ENCODE measurements at places on chromosomes 1 and 21.

DNA sequence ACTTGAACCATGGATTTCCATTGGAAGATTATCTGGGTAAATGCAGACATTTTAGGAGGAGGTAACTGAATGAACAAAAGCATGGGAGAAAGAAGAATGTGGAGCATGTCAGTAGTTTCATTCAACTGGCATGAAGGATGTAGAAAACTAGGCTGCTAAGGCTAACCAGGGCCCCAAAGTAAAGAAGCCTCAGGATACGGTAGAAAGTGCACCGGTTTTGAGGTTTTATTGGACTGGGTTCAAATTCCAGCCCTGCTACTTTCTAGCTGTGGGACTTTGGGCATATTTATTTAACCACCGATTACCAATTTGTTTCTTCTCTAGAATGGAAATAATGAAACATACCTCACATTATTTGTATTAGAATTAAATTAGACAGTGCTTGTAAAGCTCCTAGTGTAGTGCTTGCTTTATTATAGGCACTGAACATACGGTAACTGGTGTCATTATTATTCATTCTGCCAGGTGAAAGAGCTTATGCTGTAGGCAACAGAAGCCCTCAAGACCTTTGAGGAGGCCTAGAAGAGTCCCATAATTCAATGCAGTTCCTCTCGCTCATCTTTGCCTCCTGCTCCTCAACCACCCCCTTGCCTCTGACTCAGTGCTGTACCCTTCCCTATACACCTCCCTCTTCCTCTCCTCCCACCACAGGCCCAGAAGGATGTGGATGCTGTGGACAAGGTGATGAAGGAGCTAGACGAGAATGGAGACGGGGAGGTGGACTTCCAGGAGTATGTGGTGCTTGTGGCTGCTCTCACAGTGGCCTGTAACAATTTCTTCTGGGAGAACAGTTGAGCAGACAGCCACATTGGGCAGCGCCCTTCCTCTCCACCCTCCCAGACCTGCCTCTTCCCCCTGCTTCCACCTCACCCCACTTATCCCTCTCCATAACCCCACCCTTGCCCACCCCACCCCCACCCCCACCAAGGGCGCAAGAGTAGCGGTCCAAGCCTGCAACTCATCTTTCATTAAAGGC lies 2.5 kb upstream of the CHTOP start:
- no peak overlapping the region for H3K4me3 ChIP-seq
- H3K4me1 ChIP-seq, result peaks cover 47% of the 10 kb centered on the region
- no peak for DNase-seq
- H3K36me3 ChIP-seq, result peaks cover 8% of the 10 kb centered on the region
- no peaks in the 10 kb centered on the region for H3K27me3 ChIP-seq

- H3K36me3 ChIP-seq, result no peaks in the 10 kb centered on the region
- H3K27me3 ChIP-seq, result no peaks in the 10 kb centered on the region
- H3K27ac ChIP-seq, result peak overlapping the region; percentile 60
- DNase-seq, result no peak
- H3K4me1 ChIP-seq, result peaks cover 16% of the 10 kb centered on the region
Observed at GRCh38 chr1:23423415-23424292, 894 bp downstream of the TCEA3 start.

DNA sequence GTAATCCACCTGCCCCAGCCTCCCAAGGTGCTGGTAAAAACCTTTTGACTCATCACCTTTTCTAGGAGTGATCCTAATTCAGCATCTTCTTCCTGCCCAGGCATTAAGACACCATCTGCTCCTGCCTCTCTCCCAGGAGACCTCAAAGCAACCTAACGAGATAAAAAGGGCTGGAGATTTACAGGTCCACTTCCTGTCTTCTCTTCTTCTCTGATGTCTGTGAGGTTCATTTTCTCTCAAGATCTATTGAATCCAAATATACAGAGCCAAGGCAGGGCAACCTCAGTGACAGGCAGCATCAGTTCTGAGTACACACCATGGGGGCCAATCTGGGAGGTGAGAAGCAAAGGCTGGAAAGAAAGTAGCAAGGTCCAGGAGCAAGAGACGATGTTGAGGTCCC lies 219.4 kb downstream of the SETD4 start:
- no peak for DNase-seq
- H3K4me3 ChIP-seq, result no peak overlapping the region
- peaks cover 4% of the 10 kb centered on the region for H3K27me3 ChIP-seq

DNA sequence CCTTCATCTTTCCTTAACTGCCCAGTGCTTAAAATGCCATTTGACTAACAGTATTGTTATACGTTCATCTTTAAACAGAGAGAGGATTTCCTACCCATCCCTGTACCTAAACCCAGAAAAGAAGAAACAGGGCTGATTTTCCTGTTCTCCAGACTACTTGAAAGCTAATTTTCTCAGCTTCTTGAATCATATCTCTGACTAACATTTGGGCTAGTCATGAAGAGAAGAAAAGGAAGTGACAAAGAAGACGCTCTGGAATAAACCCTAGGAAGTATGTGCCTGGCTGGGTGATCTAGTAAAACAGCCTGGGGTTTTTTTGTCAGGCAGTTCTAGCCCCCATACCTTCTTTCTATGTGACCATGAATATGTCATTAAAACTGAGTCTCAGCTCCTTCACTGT lies 44.8 kb upstream of the SGIP1 start:
- H3K4me1 ChIP-seq, result no peaks in the 10 kb centered on the region
- no peak overlapping the region for H3K4me3 ChIP-seq
- no peaks in the 10 kb centered on the region for H3K27me3 ChIP-seq
- H3K27ac ChIP-seq, result no peak overlapping the region
- DNase-seq, result no peak
- no peaks in the 10 kb centered on the region for H3K36me3 ChIP-seq

GRCh38 chr1:29426701-29427279 lies 190.5 kb downstream of the PTPRU start:
- no peaks in the 10 kb centered on the region for H3K36me3 ChIP-seq
- no peaks in the 10 kb centered on the region for H3K4me1 ChIP-seq
- H3K4me3 ChIP-seq, result no peak overlapping the region

GRCh38 chr1:1889847-1890505 lies 911 bp downstream of the GNB1 start:
- peaks cover 15% of the 10 kb centered on the region for H3K36me3 ChIP-seq
- H3K4me3 ChIP-seq, result peak overlapping the region; percentile 85
- H3K27ac ChIP-seq, result peak overlapping the region; percentile 97
- peak; percentile 62 for DNase-seq
- peaks cover 1% of the 10 kb centered on the region for H3K27me3 ChIP-seq

DNA sequence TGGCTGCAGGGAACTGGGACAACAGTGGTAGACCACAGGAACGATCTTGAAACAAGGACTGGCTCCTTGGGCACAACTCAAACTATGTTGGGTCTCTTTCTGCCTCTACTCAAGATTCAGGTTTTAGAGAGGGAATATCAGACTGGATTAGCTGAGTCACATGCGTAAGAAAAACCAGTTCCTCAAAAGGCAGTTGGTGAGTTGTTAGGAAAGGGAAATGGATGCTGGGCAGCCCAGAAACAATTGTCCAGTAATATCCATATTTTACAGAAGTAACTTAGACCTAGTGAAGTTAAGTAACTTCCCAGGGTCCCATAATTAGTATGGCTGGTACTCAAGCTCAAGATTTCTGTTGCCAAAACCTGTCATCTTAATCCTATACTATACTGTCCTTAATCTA lies 27.0 kb upstream of the TMEM39B start:
- no peak overlapping the region for H3K27ac ChIP-seq
- H3K4me3 ChIP-seq, result no peak overlapping the region
- no peaks in the 10 kb centered on the region for H3K27me3 ChIP-seq
- peaks cover 50% of the 10 kb centered on the region for H3K36me3 ChIP-seq
- H3K4me1 ChIP-seq, result no peaks in the 10 kb centered on the region

DNA sequence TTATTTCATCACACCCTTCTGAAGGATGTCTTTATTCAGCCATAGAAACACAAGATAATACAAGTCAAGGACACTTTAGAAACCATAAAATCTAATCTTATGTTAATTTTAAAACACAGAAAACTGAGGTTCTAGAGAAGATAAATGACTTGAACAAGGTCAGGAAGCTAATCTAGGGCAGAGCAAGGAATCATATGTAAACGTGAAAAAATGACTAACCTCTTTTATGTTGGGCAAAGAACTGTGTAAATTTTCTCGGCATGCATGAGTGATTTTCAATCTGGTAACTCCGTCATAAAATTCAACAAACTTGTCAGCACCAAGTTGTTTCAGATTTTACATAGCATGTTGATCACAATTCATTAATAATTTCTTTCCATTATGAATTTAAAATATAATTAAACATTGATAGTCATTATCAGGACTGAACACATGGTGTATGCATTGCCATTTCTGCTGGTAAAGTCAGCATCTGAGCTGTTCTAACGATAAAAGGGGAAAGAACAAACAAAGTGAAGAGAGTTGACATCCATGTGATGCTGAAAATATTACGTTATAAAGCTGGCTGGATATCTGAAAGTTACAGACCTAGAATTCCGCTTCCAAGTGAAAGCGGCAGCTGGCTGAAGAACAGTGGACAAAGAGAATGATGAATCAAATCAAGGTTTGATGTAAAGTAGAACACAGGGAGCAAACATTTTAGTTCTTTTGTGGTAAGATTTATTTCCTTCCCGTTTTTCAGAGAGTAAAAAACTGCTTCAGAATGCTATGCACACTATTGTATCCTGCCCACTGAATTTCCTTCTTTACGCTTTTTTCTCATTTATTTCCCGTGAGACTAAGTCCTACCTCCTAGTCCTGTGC lies 1037.4 kb upstream of the TMPRSS15 start:
- H3K4me3 ChIP-seq, result no peak overlapping the region
- peak overlapping the region; percentile 52 for H3K27ac ChIP-seq
- no peaks in the 10 kb centered on the region for H3K27me3 ChIP-seq
- no peaks in the 10 kb centered on the region for H3K36me3 ChIP-seq
- H3K4me1 ChIP-seq, result no peaks in the 10 kb centered on the region
- DNase-seq, result peak; percentile 11

DNA sequence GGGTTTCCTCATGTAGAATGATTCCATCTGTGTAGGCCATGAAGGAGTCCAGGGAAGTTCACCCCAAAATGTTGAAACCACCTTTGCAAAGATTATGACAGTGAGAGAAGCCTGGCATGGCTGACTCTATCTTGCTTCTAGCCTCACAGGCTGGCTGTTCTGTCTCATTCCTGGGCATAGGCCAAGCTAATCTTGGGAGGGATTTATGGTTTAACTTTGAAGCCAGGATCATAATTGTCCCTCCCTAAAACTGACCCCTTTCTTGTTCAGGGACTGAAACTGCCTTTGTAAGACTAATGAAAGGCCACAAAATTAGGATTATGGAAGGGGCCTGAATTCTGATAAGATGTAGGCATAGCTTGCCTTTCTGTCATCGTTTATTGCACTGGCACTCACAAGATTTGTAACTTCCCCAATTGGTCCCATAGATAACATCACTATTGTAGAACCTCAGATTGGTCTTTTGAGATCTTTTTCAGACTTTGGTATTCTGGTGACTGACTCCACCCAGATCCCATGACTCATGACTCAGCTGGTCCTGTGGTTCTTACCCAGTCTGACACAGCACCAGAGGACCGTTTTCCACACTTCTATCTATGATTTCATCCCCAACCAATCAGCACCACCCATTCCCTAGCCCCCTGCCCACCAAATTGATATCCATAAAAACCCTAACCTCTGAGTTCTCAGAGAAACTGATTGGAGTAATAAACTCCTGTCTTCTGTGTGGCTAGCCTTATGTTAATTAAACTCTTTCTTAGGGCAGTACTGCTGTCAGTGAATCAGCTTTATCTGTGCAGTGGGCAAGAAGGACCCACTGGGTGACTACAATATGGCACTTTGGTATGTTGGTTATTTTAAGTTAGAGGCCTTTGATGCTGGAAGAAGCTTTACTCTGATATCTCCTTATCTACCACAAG lies 13.6 kb upstream of the LAMTOR5 start:
- H3K36me3 ChIP-seq, result no peaks in the 10 kb centered on the region
- no peak overlapping the region for H3K27ac ChIP-seq
- no peak overlapping the region for H3K4me3 ChIP-seq
- DNase-seq, result no peak

DNA sequence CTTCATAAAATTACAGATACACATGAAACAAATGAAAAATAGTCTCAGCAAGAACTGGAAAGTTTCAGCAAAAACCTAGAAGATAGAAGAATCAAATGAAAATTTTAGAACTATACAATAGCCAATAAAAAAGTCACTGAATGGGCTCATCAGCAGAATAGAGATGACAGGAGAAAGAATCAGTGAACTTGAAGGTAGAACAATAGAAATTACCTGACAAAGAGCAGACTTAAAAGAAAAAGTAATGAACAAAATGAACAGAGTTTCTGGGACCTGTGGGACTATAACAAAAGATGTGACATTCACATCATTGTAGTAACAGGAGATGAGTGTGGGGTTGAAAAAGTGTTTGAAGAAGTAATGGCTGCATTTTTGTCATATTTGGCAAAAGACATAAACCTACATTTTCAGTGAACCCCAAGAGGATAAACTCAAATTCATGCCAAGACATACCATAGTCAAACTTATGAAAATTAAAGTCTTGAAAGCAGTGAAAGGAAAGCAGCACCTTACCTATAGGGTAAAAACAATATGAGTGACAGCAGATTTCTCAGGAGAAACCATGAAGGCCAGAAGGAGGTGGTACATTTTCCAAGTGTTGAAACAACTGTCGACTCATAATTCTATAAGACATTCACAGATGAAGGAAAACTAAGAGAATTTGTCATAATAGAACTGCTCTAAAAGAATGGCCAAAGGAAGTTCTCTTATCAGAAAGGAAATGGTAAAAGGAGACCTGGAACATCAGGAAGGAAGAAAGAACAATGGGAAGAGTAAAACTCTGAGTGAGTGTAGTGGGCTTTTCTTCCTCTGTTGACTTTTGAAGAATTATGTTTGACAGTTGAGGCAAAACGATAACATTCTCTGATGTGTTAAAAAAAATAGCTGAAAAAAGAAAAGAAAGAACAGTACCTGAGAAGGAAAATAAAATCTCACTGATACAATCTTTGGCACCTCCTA lies 23.5 kb downstream of the NTPCR start:
- H3K27ac ChIP-seq, result no peak overlapping the region
- H3K4me1 ChIP-seq, result no peaks in the 10 kb centered on the region
- no peak overlapping the region for H3K4me3 ChIP-seq
- peaks cover 51% of the 10 kb centered on the region for H3K36me3 ChIP-seq
- DNase-seq, result no peak

- no peak for DNase-seq
- no peaks in the 10 kb centered on the region for H3K36me3 ChIP-seq
- H3K4me1 ChIP-seq, result no peaks in the 10 kb centered on the region
- H3K4me3 ChIP-seq, result no peak overlapping the region
- no peak overlapping the region for H3K27ac ChIP-seq
Observed at GRCh38 chr1:79781261-79781660, 774.7 kb upstream of the ADGRL4 start.

- no peak overlapping the region for H3K4me3 ChIP-seq
- H3K36me3 ChIP-seq, result peaks cover 43% of the 10 kb centered on the region
- no peaks in the 10 kb centered on the region for H3K27me3 ChIP-seq
Observed at GRCh38 chr1:43436371-43436770, 17.4 kb downstream of the HYI start.

All from K562 (cell line).